ENCODE measurements at places on chromosomes 7 and 10.

DNA sequence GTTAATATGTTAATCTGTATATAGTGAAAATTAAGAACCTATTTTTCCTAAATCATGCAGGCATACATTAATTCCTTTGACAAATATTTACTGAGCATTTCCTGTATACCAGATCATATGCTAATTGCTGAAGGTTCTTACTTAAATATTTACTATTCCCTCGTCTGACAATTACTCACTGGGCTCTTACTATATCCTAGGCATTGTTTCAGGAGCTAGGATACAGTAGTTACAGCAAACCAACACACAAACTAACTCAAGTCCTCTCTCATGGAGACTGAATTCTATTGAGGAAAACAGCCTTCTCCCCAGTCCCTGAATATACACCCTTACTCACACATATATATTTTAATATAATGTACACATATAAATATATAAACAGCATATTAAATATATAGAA, 786.0 kb downstream of the NRG3 start:
- no peak for DNase-seq

GRCh38 chr10:67923551-67923950, 39.1 kb downstream of the SIRT1 start:
- DNase-seq = no peak

- no peak for DNase-seq
Observed at GRCh38 chr10:15316145-15316544, 54.9 kb downstream of the FAM171A1 start.

DNA sequence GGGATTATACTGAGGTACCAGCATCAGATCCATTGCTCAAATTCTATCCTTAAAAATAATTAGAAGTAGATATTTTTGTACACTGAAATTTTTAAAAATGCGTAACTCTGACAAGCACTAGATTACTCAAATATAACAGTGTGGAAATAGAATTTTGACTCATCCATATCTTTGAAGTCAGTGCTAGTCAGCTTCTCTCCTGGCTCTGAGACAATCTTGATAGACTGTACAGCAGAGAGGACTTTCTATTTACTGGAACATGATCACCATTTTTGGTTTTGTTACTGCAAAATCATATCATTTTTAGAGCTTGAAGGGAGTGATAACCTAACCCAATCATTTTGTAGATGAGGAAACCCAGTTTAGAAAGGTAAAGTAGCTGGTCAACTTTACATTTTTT, 195.0 kb downstream of the MTERF1 start:
- no peak for DNase-seq

GRCh38 chr10:27251554-27251953, 11.0 kb upstream of the ACBD5 start:
- DNase-seq = no peak

GRCh38 chr7:4297165-4297917, 384.8 kb upstream of the FOXK1 start:
- no peak for DNase-seq

DNA sequence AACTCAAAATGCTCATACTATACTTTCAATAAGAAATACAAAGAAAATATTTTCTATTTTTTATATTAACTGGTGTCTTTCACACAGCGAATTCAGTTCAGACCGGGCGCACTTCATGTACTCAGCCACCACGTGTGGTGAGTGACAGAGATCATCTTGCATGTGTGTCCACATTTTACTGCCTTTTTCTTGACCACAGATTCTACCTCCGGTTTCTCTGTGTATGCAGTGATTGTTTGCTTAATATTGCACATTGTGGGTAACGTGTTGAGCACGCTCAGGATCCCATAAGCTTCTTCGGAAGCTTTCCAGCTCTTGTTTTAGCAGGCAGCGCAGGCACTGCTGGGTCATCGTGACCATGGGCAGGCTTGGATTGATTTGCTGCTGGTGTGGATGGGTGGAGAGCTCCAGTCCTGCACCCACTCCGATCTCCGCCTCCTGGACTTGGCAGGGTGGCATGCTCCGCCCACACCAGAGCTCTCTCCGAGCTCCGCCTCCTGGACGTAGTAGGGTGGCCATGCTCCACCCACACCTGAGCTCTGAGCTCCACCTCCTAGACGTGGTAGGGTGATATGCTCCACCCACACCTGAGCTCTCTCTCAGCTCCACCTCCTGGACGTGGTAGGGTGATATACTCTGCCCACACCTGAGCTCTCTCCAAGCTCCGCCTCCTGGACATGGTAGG, 253.3 kb downstream of the DIP2C start:
- no peak for DNase-seq

- DNase-seq = no peak
Observed at GRCh38 chr10:131771634-131772358, 129.0 kb upstream of the PPP2R2D start.

DNA sequence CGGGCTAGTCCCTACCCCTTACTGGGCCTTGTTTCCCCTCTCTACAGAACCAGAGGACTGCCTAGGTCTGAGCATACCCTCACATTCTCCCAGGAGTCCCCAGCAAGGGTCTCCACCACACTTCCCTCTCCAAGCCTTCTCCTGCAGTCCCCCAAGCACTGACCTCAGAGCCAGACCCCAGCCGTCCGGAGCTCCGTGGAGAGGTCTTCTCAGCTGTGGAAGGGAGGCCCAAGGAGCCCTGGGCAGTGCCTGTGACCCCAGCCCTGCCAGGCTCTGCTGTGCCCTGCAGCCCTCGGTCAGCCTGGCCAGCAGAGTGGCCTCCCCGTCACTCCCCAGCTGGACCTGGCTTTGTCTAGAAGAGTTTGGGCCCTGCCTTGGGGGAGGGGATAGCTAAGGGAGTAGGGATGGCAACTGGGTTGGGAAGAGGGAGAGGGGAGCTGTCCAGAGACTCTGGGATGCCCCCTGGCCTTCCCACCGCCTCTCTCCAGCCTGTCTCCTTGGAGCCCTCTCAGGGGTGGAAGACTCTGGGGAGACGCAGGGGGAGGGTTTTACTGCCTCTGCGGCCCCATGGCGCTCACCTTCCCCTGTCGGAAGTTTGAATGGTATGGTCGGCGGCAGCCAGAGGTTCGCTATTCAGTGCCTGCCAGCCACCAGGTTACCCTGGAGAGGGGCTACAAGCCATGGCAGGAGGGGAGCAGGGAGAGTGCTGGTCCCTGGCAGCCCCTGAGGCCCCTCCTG, at the start of gene C10orf105:
Gene C10orf105 (minus strand): TSS at position 315 of the 738 bp plus-strand sequence. CDS start 3,441 bp downstream, outside the sequence.
- no peak for DNase-seq

GRCh38 chr7:29955799-29956486, 33.7 kb downstream of the SCRN1 start:
- DNase-seq = no peak

DNA sequence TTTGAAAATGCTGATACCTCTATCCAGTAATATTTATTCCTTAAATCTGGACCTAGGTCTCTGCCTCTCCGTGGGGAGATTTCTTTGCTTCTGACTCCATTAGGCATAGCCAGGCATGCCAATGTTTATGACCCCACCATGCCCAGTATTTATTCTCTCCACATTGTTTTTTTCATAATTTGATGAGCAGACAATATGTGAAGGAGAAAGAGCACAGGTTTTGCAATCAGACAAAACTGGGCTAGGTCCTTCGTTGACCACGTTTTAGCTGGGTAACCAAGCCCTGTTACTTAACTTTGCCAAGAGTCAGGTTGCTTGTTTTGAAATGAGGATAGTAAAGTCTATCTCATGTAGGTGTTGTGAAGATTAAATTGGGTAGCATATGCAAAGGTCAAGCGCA, 21.6 kb upstream of the PRPS1L1 start:
- DNase-seq = no peak

- no peak for DNase-seq
Observed at GRCh38 chr10:94413361-94413760, 11.0 kb downstream of the TBC1D12 start.

GRCh38 chr10:133366751-133367150, 6.4 kb downstream of the ECHS1 start:
- no peak for DNase-seq

DNA sequence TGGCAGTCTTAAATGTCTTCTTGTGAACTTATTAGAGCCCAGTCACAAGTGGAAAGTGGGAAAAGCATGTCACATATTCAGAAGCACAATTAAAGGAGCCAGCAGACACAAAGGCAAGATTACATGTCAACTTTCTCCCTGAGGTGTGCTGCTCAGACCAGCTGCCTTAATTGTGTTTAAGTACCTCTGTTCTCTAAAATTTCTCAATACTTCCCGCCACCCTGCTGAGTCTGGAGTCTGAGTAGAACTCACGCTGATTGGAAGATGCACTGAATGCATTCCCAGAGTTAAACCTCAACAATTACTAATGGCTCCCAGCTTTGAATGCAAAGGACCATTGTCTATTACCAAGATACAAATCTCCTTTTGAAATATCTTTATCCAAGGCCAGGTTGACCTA, 166.4 kb upstream of the COBL start:
- DNase-seq = no peak

DNA sequence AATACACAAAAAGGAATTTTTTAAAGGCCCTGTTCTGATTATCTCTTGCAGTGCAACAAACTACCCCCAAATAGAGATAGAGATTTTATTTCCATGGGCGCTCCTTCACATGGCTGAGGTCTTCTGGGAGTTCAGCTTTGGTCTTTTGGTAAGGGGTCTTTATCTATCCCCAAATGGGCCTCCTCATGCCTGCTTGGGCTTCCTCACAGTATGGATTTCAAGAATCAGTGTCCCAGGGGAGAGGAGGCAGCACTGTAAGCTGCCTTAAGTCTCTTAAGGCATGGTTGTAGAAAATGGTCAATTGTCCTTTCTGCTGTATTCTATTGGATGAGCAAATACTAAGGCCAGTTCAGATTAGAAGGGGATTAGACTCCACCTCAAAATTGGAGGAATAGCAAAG, 966.2 kb downstream of the TYW1 start:
- DNase-seq = no peak

- no peak for DNase-seq
Observed at GRCh38 chr7:95472581-95473161, 13.1 kb upstream of the ASB4 start.

DNA sequence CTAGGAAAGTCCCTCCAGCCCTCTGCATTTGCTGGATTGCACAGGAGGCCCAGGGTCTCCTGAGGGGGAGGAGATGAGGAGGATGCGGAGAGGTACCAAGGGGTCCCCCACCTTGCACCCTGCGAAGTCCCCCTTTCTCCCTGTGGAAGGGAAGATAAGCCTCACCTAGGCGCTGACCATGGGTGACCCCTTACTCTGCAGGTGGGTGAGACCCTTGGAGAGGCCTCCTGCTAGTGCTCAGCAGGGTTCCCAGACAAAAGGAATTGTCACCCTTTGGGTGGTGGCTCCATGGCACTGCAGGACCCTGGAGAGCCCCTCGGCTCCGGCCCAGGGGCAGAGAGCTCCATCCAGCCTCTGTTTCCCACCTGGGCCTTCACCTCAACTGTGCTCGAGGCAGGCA, 107.0 kb upstream of the RET start:
- DNase-seq = no peak

DNA sequence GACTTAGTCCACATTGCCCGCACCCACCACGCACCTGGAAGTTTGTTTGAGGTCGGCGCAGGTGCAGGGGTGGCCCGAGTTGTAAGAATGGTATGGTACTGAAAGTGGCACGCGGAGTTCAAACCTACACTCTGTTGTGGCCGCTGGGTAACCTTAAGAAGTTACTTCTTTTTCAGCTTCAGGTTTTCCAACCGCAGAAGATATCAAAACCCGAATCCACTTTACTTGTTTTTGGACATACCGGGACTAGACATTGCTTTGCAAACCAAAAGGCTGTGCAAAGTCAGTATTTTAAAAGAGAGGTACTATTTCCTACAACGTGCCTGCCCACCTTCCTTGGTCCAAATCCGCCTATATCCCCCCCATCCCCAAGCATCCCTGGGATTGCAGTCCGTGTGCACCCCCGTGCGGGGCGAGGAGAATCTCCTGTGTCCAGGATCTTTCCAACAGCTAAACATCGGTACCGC, 1.0 kb downstream of the IGFBP3 start:
- DNase-seq = no peak

- no peak for DNase-seq
Observed at GRCh38 chr7:33039903-33040292, 22.7 kb downstream of the NT5C3A start.

DNA sequence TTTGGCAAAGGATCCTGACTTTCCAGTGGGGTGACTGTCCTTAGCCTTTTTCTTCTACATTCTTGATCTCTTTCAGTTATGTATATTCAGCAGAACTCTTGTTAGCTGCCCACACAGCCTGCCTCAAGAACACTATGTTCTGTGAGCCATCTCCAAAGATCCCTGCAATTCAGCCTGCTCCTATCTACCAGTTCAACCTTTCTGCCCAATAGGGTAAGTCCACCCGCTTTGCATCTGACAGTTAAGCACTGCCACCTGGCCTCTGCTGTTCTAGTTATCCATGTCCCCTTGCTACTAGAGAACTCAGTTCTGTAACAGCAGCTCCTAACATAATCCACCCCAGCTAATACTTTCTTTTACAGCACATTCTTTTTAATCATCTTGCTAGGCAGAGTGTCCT, 13.5 kb downstream of the OR9A2 start:
- DNase-seq = no peak

DNA sequence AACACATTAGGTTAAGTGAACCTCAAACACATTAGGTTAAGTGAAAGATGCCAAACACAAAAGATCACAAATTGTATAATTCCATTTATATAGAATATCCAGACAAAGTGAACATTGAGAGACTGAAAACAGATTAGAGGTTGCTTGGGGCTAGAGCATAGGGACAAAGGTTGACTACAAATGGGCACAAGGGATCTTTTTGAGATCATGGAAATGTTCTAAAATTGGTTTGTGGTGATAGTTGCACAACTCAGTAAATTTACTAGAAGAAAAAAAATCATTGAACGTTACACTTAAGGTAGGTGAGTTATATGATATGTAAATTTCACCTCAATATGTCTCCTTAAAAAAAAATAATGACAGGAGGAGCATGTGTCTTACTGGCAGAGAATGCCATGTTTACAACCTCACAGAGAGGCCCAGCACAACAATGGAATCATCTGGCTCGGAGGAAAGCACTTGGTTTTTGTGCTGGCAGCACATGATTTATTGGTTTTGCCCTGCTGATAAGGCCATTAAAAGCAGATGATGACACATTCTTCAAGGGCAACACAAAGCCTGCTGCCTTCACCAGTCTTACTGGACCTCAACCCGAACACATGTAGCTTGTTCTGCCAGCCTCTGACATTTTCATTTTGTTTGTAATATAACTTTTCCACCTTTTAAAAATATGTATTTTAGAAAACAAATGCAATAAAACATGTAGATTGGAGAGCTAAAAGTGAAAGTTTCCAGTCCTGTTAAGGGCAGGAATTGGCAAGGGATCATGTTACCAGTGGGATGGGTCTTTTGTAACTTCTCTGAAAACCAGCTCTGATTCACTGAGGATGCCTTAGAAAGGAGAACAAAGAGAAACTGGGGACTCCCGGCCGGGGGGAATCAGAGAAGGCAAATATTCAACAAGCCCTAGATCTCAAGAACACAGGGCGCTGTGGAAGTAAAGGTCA, 11.9 kb upstream of the LMOD2 start:
- DNase-seq = no peak

DNA sequence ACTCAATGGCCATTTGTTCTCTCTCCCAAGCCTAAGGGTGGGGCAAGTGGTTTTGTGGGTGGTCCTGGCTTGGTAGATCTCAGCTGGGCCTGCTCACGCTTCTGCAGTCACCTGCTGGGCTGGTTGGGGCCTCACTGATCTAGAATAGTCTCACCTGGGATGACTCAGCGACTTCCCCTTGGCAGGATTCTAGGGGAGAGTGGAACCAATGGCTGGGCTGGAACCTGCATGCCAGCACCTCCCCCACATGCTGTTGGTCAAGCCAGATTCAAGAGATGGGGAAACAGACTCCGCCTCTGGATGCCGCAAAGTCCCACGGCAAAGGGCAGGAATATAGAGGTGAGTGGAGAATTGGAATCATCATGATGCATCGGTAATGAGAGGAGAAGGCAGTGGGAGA, 292.9 kb upstream of the NPVF start:
- no peak for DNase-seq

- no peak for DNase-seq
Observed at GRCh38 chr7:112112822-112113255, 93.4 kb downstream of the DOCK4 start.

All from activated effector memory CD4-positive, alpha-beta T cell treated with Interleukin-2 at 50 U/mL for 16 hours (primary cell).